ENCODE measurements at places on chromosomes 5 and 9.
A peak's percentile ranks its signal among the peaks of the same experiment; 100 is the strongest.

DNA sequence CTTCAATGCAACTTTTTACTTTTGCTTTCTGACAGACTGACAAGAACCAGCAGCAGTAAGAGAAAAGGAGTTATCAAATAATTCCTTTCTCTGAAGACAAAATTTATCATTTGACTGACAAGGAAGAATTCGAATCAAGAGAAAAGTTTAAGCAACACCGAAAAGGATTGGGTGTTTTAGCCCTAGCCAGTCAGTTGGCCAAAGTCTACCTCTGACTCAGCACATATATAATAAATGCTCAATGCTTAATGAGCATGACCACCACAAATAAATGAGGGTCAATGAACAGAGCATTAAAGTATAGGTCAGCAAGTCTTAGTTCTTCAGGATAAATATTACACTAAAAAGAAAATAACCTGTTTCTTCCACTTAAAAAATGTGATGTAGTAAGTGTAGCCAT, 1603.5 kb upstream of the C9orf72 start:
- DNase-seq = no peak

DNA sequence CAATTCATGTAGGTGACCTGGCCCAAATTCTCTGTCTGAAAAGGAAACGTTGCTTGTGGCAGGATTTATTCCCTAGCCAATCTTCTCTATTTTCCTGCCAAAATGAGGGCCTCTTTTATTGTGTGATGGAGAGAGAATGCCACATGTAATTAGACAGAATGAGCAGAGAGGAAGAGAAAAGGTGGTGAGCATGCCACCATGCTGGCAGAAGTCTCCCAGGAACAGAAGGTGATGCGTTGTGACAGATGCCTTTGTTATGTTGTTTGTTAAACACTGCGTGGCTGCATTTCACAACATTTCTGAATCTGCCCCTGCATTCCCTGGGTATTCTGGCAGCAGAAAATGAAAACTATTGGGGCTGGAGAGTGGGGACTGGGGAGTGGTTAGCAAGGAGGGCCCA, 577.6 kb downstream of the TLR4 start:
- no peak for DNase-seq

DNA sequence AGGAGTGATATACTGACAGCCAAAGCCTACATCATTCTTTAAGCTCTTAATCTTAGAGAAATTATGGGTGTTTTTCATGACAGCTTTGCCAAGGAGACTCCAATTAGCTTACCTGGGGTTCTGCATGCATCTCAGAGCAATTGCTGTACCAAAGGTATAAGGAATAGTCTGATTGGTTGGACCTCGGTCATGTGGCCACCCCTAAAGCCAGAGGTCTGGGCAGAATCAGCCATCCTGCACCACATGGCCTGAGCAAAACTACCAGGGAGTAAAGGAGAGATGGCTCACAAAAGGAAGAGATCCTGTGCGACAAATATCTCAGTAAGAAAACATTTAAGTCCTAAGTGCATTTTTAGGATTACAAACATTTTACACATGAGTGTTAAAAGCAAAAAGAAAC, 25.6 kb downstream of the SH3RF2 start:
- no peak for DNase-seq

- no peak for DNase-seq
Observed at GRCh38 chr9:93501406-93501805, 48.0 kb upstream of the FAM120AOS start.

DNA sequence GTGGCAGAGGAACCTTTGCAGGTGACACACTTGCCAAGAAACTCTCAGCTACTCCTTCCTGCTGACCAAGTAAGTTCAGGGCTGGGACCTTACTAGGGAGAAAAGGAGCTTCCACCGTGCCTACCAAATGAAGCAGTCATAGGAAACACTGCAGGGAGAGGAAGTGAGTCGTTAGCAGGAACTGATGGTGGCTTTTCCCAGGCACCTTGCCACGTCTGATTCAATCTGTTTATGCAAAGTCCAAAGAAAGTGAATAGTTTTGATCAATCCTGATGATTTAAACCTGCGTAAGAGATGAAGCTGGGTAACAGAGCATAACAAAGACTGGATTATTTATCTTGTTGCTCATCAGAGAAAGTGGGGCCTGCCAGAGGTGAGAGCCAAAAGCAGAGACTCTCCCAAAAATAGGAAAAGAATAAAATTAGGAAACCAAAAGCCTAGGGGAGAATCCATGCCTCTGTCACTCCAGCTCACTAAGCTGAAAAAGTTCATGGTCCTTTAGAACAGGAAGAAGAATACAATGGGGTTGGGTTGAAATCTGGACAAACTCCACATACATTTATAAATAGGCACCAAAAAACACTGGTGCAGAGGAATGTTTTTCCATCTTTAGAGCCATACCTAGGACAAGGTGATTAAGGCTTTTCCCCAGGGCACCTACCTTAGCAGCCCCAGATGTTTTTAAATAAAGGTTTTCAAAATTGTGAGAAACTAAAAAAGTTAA, 9.3 kb upstream of the PFDN1 start:
- DNase-seq = no peak

DNA sequence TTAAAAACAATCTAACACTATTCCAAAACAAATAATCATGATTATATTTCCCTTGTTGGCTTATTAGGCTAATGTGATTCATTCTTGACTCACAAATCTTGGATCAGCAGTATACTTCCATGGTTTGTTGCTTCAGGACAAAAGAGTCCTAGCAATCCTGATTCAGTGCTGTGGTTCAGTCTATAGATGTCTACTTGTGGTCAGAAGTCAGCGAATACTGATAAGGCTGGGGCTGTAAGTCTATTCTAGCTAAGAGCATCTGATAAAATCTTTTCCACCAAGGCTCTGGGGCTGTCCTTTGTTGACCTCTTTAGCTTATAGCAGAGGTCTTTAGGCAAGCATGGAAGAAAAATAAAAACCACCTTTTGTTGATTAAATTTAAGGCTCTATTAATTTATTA, 4.4 kb upstream of the SMIM3 start:
- DNase-seq = no peak

DNA sequence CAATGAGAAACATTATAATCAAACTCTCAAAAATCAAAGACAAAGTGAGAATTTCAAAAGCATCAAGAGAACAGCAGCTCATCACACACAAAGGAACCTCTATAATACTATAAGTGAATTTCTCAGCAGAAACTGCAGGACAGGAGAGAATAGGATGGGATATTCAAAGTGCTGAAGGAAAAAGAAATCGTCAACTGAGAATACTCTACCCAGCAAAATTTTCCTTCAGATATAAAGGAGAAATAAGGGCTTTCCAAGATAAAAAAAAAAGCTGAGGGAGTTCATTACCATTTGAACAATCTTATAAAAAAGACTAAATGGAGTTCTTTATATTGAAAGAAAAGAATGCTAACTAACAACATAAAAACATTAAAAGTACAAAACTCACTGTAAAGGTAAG, 481.1 kb downstream of the TLE4 start:
- no peak for DNase-seq

- DNase-seq = no peak
Observed at GRCh38 chr5:95283022-95283615, 1.8 kb downstream of the MCTP1 start.

- no peak for DNase-seq
Observed at GRCh38 chr9:124818431-124819281, 34.6 kb upstream of the WDR38 start.

DNA sequence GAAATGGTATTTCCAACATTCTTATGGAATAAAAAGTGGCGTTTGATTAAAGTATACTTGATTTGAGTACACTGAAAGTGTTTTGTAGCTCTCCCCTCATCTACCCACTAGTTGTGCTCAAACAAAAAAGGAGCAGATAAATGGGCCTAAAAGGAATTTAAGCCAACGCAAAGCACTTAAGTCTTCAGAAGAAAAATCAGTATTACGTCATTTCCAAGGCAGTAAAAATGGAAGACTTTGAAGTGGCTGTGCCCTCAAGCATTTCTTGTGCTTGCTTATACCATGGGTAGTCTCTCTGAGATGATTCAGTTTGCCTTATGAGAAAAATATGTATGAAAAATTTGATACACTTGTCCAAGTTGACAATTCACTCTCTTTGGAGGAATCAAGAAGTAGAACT, 279.9 kb upstream of the CD180 start:
- no peak for DNase-seq

GRCh38 chr5:175025077-175025476, 300.7 kb downstream of the MSX2 start:
- no peak for DNase-seq

- no peak for DNase-seq
Observed at GRCh38 chr5:110414360-110414759, 312.1 kb downstream of the TMEM232 start.

- DNase-seq = no peak
Observed at GRCh38 chr9:15400281-15400941, 22.3 kb upstream of the SNAPC3 start.

DNA sequence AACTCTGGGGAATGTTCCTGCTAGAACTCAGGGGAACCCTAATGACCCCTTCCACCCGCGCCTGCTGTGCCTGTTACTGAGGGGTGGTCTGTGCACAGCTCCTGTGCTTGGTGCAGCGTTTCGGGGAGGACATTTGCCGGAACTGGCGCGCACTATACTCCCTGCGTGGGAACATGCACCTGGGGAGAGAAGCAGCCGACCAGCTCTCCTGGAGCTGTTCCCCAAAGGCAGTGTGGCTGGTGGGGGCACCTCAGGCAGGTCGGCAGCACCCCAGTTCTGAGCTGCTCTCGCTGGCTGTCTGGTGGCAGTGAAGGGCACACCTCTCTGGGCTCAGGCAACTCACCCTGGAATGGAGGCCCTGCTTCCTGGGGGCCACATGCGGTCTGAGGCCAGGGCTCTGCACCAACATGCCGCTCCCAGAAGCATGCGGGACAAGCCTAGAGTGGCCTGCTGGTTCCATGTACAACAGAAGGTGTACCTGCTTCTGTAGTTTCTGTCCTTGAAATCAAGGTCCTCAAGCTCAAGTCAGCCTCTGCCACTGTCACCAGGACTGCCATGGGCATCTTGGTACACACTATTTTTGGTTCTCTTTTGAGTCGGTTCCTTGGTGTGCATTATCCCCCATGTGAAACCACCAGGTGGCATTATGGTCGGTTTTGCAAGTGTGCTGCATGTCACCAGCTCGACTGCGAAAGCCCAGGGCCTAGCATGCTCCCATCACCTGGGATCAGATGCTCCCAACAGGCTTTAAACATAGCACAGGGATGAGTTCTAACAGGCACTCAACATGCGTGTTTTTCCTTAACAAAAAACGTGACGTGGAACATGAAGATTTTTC, 7.8 kb upstream of the MRNIP start:
- DNase-seq = no peak

DNA sequence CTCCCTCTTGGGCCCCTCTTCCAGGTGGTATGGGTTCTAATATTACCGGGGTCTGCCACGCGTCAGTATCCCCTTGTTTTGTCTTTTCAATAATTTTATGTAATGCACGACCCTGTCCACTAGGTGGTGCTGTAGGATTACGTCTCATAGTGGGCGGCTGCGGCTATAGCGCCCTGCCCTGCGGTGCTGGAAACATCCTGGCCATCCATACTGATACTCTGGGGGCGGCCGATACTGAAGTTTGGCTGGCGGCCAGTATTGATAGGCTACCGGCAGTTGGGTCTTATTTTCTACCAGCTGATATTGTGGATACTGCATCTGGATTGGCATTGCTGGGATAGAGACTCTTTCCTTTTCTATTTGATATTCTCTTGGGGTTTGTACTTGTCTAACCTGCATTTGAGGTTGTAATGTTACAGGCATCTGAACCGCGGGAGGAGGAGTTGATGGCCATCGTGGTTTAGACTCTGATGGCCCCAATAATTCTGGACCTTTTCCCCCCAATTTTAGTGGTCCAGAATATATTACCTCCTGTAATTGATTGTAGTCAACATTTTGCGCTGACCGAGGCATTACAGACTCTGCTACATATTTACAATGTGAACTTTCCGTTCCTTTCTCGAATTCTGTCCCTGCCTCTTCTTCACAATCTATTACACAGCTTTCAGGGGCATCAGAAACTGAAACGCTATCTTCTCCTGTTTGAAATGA, 3.3 kb upstream of the TMEM141 start:
- DNase-seq = peak; percentile 43

DNA sequence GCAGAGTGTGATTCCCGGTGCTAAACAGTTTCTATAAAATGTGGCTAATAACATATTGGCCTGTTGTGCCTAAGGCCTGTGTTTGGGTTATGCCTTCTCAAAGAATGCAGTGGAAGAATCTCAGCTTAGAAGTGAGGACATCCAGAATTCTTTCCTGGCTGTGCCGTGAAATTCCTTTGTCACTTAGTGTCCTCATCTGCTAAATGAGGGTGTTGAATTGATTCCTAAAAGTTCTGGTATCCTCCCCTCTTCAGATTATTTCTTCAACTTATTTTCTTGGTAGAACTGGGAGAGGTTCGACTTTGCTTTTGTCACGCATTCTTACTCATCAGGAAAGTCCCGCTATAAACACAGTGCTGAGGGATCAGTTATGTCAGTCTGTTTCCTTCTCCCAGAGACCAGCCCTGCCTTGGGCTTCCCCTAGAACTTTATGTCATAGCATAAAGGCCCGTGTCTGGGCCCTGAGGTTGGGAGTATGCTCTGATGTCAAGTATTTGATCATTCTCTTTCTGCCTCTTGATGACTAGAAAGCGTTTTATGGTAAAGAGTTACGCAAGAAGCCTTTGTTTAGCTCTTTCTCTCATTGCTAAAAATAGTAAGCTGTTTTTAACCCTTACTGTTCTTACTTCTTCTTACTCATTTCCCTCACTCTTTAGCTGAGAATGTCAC, 29.5 kb downstream of the MTAP start:
- no peak for DNase-seq

GRCh38 chr9:136644343-136644592, 18.4 kb upstream of the EGFL7 start:
- no peak for DNase-seq

GRCh38 chr9:93824386-93825294, 130.5 kb downstream of the BARX1 start:
- no peak for DNase-seq

DNA sequence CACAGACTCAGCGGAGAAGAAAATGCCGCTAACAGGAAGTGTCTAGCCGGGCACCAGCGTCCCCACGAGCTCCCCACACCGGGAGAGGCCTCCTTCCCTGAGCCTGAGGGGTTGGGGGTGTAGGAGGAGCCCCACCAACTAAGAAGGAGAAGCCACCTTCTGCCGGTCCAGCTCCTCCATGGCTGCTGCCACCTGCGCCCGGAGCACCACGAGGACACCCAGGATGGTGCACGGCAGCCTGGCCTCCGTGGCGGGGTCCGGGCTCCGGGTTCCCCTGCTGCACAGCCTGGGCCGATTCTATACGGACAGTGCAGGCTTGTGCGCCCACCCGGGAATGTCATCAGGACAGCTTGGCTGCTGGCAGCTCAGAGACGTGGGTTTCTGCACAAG, 297 bp downstream of the LCN8 start:
- DNase-seq = no peak

- DNase-seq = no peak
Observed at GRCh38 chr5:127320032-127320965, 29.7 kb downstream of the MEGF10 start.
